ENCODE measurements at places on chromosomes 16 and 17. TPM values are rescaled to one million over a fixed set of nuclear protein-coding genes. Genes with fewer than 3 reads are reported as not detected.

The TMEM238L gene
- total RNA-seq: not detected

DNA sequence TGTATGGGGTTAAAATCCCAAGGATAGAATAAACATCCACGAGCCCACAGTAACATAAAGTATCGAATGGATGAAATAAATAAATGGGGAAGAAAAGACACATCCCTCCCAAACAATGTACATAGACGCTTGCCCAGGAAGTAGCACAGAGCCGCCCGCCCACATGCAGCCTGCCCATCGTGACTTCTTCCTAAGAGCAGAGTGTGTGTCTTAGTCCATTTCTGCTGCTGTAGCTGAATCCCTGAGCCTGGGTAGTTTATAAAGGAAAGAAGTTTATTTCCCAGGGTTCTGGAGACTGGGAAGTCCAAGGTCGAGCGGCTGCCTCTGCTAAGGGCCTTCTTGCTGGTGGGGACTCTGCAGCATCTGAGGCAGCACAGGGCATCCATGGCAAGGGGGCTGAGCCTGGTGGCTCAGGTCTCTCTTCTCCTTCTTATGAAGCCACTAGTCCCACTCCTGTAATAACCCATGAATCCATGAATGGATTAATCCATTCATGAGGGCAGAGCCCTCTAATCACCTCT, 39.4 kb upstream of the ZNF469 start:
- no peak overlapping the region for H3K27ac ChIP-seq
- peaks cover 6% of the 10 kb centered on the region for H3K27me3 ChIP-seq
- no peak overlapping the region for H3K4me3 ChIP-seq
- no peaks in the 10 kb centered on the region for H3K36me3 ChIP-seq
- peaks cover 6% of the 10 kb centered on the region for H3K4me1 ChIP-seq

- no peaks in the 10 kb centered on the region for H3K27me3 ChIP-seq
- no peaks in the 10 kb centered on the region for H3K36me3 ChIP-seq
- H3K27ac ChIP-seq: no peak overlapping the region
- peak overlapping the region; percentile 22 for H3K4me3 ChIP-seq
Measured at GRCh38 chr17:18267927-18268711, 7.7 kb downstream of the MIEF2 start.

GRCh38 chr16:28130099-28131088, 66.9 kb upstream of the GSG1L start:
- H3K4me1 ChIP-seq: peaks cover 33% of the 10 kb centered on the region
- no peak for DNase-seq
- H3K27me3 ChIP-seq: no peaks in the 10 kb centered on the region
- no peak overlapping the region for H3K4me3 ChIP-seq
